NCI-H1436 (cell line): ENCODE measurements at places on chromosomes 13 and 19.
A peak's percentile ranks its signal among the peaks of the same experiment; 100 is the strongest.

GRCh38 chr13:97975280-97975847 lies 21.9 kb downstream of the IPO5 start:
- peak; percentile 49 for DNase-seq

GRCh38 chr19:7916103-7916954 lies 1.7 kb downstream of the TGFBR3L start:
- DNase-seq = no peak

- no peak for DNase-seq
These were observed at the start of gene TSPAN16 for GRCh38 chr19:11295665-11296245. TSPAN16 (plus strand) TSS chr19:11296160; CDS start chr19:11296298, 138 bp downstream.

- no peak for DNase-seq
These were observed 23.5 kb downstream of the SHANK1 start for GRCh38 chr19:50696094-50696483.

DNA sequence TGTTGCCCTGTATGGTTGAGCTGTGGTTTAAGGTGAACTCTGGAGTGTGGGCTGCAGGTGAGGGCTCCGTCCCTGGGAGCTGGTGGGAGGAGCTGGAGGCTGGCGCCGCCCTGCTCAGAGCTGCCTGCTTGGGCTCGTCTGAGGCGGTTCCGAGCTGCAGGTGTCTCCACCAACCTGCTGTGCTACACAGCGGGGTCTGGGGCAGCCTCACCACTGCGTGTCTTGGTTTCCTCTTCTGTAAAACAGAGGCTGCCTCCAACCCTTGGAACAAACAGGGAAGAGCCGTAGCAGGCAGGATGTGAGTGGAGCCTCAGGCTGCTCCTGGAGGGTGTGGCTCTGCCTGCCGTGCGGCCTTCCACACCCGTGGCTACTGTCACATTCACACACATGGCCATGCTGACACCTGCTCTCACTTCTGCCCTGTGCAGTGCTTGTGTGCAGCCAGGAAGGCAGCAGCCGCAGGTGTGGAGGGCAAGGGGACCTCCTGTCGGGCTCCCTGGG lies 21.4 kb downstream of the NAXD start:
- DNase-seq = no peak

- DNase-seq = no peak
These were observed 238.7 kb downstream of the EFNB2 start for GRCh38 chr13:106296723-106297122.

GRCh38 chr13:109783815-109784589 lies 2.4 kb downstream of the IRS2 start:
- no peak for DNase-seq

DNA sequence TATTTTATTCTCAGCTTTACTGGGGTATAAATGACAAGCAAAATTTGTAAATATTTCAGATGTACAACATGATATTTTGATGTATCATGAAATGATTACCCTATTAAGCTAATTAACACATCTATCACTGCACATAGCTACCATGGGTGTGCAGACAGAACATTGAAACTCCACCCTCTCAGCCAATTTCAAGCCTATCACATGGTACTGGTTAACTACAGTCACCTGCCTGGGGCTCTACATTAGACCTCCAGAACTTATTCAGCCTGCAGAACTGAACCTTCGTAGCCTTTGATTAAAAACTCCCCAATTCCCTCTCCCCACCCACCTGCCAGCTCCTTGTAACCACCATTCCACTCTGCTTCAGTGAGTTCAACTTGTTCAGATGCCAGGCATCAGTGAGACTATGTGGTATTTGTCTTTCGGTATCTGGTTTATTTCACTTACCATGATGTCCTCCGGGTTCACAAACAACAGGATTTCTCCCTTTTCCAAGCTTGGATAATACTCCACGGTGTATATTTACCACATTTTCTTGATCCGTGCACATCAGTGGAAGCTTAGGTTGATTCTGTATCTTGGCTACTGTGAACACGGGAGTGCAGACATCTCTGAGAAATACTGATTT lies 19.2 kb downstream of the RAB20 start:
- no peak for DNase-seq

DNA sequence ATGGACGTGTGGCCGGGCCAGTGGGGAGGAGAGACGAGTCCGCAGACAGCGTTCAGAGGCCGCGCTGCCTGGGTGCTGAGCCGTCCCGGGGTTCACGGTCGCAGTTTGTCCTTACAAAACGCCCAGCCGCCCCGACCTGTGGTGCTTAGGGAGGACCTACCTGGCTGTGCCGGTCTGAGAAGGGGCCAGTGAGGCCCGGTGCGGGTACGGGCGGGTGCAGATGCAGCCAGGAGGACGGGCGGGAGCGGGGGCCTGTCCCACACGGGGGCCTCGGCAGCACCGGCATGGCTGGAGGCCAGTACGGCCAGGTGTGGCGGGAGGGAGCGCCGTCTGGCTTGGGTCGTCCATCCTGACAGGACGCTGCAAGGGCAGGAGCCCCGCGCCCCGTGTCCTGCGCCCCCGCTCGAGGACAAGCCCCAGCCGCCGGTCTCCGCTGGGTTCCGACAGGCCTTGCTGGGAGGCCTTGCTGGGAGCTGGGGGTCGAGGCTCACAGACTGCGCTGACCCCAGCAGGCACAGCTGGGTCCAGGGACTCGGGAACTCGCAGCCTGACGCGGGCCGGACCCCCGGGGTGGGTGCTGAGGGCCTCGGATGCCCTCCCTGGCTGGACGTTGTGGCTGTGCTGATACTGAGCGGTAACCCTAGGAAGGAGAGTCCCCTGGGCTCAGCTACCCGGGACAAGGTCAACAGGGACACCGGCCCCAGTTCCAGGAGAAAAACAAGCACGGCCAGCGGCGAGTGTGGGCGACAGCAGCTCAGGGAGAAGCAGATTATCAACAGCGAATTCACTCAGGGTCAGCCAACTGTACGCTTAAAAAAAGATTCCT lies 5.3 kb upstream of the PROZ start:
- DNase-seq = no peak

GRCh38 chr13:23715092-23715761 lies 145.0 kb downstream of the TNFRSF19 start:
- no peak for DNase-seq

- DNase-seq = no peak
These were observed 7.4 kb downstream of the SHFL start for GRCh38 chr19:10093295-10094186.

DNA sequence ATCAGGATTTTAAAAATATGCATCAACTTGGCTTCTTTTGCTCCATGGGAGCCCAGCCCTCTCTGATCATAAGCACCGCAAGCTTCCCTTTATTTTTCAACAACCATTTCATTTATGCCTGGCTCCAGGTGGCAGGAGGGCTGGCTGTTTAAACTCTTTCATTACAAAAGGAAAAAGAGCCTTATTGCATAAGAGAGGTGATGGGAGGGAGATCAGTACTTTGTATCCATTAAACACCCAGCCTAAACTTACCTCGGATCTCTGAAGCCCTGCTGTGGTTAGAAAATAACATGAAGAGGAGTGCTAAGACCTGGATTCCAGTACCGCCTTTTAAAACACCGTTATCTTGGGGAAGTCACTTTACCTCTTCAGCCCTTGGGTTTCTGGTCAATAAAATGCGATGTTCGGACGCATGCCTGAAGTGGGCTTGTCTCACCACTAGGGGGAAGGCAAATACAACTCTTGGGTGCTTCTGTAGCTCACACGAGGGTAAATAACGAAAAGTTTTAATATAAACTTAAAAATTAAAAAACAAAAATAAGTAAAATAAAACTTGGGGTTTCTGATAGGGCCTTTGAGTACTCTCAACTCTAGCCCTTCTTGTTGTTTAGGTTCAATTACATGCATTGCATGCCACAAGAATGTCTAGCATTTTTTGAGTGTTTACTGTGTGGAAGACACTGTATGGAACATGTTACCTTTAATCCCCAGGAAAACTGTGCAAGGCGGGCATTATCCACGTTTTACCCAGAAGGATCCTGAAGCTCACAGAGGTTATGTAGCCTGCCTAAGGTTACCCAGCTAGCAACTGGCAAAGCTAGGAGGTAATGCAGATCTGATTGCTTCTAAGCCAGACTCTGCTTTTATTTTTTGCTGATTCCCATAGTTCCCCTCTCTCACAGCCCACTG lies 240.3 kb downstream of the LMO7 start:
- DNase-seq = peak; percentile 43

DNA sequence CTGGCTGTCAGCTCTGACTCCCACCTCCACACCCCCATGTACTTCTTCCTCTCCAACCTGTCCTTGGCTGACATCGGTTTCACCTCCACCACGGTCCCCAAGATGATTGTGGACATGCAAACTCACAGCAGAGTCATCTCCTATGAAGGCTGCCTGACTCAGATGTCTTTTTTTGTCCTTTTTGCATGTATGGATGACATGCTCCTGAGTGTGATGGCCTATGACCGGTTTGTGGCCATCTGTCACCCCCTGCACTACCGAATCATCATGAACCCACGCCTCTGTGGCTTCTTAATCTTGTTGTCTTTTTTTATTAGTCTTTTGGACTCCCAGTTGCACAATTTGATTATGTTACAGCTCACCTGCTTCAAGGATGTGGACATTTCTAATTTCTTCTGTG lies 506 bp downstream of the OR7E24 start:
- no peak for DNase-seq

DNA sequence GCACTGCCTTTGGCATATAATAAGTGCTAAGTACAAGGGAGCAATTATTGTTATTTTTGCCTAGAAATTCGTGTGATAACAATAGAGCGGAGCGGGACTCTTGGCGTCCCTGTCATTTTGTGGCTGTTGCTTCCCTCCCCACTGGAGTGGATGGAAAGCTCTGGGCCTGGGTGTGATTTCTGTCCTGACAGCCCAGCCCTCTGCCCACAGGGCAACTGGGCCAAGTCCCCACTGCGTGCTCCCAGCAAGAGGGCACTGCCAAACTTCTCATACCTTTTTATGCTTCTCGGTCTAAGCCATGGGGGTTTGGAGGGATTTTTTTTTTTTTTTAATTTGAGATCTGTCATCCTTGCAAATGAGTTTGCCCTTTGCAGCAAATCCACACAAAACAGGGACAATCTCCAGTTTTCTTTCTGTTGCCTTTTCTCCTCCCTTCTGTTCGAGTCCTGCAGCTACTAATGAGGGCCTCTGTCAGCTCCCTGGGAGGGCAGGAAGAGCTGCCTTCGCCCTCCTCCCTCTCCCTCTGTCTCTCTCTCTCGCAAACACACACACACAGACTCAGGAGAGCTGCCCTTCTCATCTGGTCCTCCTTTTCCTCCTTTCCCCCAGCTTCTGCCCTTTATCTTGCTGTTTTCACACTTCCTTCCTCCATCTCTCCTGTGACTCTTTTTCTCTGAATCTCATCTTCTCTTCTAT lies 103.9 kb downstream of the DNAJC15 start:
- DNase-seq = no peak

DNA sequence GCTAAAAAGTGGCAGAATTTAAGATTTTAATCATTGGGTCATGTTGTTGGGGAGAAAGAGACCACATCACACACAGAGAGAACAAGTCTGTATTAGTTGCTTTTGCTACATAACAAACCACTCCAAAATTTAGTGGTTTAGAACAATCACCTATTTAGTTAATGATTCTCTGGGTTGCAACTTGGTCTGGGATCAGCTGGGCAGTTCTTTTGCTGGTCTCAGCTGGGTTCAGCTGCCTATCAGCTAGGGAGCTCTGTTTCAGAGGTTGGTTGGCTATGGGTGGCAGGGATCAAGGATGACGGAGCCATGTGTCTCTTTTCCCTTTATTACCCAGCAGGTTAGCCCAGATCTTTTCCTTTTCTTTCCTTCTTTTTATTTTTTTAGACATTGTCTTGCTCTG lies 8.9 kb downstream of the PINLYP start:
- DNase-seq = no peak

DNA sequence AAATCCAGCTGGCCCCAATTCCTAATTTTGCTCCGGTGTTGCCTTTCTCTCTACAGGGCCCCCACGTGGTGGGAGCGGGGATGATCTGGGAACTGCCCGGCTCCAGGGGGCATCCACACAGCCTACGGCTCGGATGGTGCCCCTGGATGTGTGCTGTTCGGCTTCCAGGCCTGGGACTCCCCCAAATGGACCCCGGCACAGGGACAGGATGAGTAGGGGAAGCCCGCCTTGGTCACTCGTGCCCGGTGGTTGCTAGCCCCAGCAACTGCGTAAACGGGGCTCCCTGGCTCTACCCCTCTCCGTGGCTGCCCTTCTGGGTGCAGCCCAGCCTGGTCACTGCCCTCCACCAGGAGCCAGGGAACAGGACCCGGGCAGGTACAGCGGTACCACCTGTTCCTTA lies 111.5 kb downstream of the TEX26 start:
- no peak for DNase-seq

DNA sequence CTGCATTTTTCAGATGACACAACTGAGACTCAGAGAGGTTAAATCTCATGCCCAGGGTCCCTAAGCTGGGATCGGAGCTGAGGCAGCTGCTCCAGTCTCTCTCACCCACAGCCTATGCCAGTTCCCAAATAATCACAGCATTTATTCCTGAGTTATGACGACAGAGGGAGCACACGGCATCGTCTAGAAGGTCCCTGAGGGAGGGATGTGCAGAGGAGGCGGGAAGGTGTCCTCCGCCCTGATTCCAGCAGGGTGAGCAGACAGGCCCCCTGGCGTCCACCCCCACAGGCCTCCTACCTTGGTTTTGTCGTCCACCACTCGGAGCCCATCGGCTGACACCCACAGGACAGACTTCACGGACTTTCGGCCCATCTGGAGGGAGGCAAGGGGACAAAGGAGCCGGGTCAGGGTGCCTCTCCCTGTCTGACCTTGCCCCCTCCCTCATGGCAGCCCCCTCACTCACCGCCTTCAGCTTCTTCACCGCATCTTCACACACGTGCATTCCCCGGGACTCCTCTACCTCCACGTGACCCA lies 8.0 kb downstream of the NUMBL start:
- no peak for DNase-seq

DNA sequence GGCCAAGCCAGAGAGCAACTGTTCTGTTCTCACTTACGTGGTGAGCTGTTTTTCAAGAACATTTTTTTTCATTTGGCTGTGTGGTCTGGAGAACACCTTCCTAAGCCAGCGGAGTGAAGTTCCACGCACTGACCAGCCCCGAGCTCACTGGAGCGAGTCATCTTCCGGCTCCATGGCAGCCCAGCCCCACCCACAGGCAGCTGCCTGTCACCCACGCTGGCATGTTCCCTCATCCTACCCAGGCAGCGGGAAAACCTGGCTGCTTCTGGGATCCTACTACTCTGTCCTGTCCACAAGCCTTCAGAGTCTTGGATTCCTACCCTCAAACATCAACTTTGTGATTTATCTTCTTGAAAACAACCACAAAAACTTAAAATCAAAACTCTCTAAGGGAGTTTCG lies 76.2 kb downstream of the GGACT start:
- no peak for DNase-seq

DNA sequence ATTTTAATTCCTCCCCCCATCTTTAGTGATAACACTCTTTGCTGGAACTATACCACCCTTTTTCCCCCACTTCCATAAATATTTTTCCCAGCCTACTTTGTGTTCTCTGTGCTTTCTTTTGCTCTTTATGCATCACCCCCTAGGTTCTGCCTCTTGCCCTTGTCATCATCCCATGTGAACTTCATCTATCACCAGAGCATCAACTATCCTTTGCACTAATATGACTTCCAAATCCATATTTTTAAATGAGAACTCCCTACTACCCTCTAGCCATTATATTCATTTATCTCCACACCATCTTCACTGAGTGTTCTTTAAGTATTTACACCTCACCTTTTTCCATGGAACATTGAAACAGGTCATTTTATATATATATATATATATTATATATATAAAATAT lies 452.7 kb downstream of the FOXO1 start:
- DNase-seq = no peak
